SW 1271 (cell line): ENCODE measurements at places on chromosomes 7 and 10.

- peak; percentile 52 for DNase-seq
Observed at GRCh38 chr7:154503962-154504550, 451.9 kb downstream of the DPP6 start.

- no peak for DNase-seq
Observed at GRCh38 chr7:66050990-66051448, 24.6 kb upstream of the ASL start.

DNA sequence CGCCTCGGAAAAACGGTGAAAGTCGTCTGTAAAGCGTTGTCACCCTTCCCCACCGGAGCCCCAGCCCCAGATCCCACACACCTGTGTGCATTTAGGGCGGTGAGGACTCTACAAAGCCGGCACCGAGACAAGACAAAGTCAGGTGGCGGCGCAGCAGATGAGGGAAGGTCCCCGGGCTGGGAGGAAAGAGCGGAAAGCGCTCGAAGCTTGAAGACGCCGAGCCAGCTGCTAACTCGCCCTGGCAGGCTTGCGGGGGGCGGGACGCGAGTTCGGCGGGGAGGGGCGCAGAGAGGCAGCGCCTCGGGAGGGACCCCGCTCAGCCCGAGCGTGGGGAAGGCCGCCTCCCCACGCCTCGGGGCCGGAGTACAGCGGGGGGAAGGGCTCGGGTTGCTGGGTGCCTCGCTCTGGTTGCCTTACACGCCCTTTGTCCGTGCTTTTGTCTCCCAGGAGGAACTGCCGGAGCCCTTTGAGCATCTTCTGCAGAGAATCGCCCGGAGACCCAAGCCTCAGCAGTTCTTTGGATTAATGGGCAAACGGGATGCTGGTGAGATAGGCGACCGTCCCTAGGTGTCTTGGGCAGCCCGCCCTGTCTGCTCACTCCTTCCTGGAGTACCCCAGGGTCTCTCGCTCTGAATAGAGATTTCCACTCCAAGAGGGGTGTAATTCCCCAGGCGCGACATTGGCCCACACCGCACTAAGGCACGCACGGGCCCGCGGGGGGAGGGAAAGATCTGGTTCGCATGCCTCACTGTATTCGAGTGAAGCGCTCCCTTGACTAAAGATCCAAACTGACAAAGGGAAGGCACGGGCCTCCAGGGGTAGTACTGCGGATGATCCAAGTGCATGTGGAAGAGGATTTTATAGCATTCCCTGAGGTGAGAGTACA, 1.6 kb downstream of the TAC1 start:
- no peak for DNase-seq

DNA sequence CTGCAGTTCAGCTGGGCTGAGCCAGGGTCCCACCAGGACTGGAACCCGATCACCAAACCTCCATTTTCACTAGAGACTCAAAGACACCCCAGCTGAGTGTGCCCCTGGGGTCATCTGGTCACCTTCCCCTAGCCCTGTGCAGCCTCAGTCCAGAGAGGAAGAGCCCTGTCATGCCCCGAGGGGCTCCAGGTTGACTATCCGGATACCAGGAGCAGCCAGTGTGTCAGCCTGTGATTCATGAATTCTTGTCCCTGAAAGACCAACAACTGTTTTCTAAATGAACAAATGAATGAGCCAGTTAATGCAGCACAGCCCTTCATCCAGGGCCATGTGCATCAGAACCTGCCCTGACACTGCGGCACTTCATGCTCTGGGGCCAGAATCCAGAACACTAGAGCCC, 201.9 kb upstream of the TCERG1L start:
- DNase-seq: no peak

- no peak for DNase-seq
Observed at GRCh38 chr7:42348071-42348470, 111.1 kb upstream of the GLI3 start.

DNA sequence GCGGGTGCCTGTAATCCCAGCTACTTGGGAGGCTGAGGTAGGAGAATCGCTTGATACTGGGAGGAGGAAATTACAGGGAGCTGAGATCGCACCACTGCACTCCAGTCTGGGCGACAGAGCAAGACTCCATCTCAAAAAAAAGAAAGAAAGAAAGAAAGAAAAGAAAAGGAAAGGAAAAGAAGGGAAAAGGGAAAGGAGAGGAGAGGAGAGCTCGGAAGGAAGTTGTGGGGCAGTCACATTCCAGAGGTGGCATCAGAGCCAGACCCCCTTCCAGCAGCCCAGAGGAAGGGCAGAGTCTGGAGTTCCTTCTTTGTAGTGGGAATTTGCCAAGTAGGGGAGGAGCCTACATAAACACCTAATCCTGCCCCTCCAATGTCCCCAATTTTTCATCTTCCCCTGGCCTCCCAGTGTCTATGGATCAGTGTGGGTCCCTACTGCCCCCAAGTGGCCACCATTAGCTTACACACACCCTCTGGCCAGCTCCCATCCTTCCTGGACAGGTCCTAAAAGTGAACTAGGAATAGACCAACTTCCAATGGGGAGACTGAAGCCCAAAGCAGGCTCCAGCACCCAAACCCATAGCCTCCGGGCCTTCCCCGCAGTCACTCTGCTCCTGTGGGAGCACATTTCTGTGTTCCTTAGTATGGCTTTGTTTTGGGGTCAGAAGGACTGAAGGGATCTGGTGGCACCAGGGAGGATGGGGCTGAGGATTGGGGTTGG, 39.6 kb upstream of the HSPB1 start:
- DNase-seq: peak; percentile 62

- DNase-seq: no peak
Observed at GRCh38 chr10:31179091-31179680, 139.8 kb upstream of the ZEB1 start.

DNA sequence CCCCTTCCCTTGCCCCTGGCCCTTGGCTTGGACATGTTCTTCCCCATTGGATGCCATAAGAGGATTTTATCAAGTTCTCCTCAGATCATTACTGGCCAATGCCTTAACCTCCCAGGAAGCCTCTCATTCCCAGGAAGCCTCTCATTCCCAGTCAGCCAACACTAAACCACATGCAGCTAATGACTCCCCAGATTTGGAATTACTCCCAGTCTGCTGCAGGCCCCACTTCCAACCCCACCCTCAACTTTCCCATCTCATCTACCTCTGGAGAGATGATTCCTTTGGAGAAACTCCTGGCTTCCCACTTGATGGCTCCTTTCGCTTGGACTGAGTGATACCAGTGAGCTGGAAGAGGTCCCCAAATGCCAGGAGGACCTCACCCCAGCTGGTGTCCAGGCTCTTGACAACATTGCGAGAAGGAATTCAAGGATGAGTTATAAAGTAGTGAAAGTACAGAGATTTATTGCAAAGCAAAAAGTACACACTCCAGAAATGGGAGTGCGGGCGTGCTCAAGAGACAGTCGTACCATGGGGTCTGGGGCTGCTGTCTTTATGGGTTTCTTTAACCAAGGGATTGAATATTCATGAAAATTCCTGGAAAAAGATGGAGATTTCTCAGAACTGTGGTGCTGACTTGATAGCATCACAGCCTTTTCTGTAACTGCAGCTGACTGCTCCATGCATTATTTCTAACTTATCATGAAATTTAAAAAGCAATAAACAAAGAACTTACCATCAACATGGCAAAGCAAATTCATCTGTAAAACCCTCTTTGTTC, 117.2 kb upstream of the ADCY1 start:
- DNase-seq: no peak

- DNase-seq: no peak
Observed at GRCh38 chr7:45435846-45436245, 138.3 kb upstream of the ADCY1 start.

DNA sequence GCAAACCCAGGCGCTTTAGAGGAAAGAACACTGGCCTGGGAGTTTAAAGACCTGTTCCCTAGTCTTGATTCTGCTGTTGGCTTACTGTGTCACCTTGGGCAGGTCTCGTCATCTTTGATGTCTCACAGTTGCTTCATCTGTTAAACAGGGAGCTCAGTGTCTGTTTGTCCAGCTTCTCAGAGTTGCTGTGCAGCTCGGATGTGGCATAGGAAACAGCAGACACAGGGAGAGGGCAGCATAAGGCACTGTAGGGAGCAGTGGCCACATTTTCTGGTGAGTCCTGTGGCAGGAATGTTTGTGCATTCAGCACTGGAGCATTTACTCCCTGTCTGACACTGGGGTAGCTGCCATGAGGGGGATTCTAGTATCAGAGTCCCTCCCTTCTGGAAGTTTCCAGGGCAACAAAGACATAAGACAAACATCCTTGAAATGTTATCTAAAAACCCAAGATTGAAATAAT, 2.0 kb downstream of the REPIN1 start:
- no peak for DNase-seq

- no peak for DNase-seq
Observed at GRCh38 chr7:11127114-11127785, 153.6 kb downstream of the PHF14 start.

- DNase-seq: no peak
Observed at GRCh38 chr7:48665353-48666135, 258.8 kb upstream of the CDC14C start.

- no peak for DNase-seq
Observed at GRCh38 chr10:71293446-71294084, 25.5 kb upstream of the SLC29A3 start.

- DNase-seq: no peak
Observed at GRCh38 chr10:29237786-29238185, 51.1 kb upstream of the LYZL1 start.

- DNase-seq: no peak
Observed at GRCh38 chr7:72292794-72293193, 119.3 kb downstream of the CALN1 start.

- DNase-seq: no peak
Observed at GRCh38 chr7:50664937-50665336, 99.7 kb upstream of the DDC start.
